ENCODE measurements at places on chromosomes 13 and 19. TPM values are rescaled to one million over a fixed set of nuclear protein-coding genes. Genes with fewer than 3 reads are reported as not detected.

The CEACAM21 gene
- total RNA-seq = 0.99 TPM

The FAM216B gene
- 4.4 TPM for total RNA-seq

The JAK3 gene
- total RNA-seq = 1.5 TPM

The ICAM5 gene
- total RNA-seq = 0.32 TPM

The TUBB4A gene
- 2.8 TPM for total RNA-seq

The KISS1R gene
- not detected for total RNA-seq

The CEACAM7 gene
- total RNA-seq = not detected

The KLHL1 gene
- total RNA-seq = not detected

GRCh38 chr13:26957182-26957581 is 196.6 kb upstream of the GPR12 start:
- DNase-seq = no peak

GRCh38 chr19:7346488-7346971 is 2.2 kb upstream of the ARHGEF18 start:
- DNase-seq = no peak

DNA sequence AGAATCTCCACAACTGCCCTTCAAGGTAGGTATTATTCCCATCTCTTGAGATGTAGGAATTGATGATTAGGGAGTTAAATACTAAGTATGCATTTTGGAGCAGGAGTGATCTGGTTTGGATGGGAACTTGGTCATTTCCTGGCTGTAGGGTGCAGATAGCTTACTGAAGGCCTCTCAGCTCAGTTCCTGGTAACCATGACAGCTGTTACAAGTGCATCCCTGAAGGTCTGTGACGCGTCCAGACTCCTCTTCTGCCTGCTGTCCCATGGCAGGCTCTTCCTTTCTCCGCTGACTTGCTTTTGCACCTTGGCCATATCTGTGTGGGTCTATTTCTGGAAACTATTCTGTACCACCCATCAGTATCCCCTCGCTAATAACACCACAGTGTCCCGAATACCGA is 387.8 kb downstream of the ZNF536 start:
- DNase-seq = no peak

DNA sequence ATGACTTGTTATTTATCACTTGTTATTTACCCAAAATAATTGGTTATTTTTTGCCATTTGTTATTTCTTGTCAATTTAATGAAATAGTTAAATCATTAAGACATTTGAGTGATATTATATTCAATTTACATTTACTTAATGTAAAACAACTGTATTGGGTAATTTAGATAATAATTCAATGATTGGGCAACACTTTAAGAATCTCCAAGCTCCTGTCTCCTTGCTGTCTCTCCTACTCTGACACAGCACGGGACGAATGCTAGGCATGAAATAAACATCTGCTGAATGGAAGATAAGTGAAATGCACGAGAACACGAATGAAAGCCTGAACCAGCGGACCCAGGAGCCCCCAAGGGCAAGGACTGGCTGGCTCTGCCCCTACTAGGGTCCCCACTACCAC is 5.7 kb upstream of the PPP6R1 start:
- no peak for DNase-seq

- DNase-seq = no peak
Measured at GRCh38 chr13:111897846-111898215, 169.1 kb upstream of the SOX1 start.

- no peak for DNase-seq
Measured at GRCh38 chr13:58953638-58954037, 1210.1 kb downstream of the DIAPH3 start.

DNA sequence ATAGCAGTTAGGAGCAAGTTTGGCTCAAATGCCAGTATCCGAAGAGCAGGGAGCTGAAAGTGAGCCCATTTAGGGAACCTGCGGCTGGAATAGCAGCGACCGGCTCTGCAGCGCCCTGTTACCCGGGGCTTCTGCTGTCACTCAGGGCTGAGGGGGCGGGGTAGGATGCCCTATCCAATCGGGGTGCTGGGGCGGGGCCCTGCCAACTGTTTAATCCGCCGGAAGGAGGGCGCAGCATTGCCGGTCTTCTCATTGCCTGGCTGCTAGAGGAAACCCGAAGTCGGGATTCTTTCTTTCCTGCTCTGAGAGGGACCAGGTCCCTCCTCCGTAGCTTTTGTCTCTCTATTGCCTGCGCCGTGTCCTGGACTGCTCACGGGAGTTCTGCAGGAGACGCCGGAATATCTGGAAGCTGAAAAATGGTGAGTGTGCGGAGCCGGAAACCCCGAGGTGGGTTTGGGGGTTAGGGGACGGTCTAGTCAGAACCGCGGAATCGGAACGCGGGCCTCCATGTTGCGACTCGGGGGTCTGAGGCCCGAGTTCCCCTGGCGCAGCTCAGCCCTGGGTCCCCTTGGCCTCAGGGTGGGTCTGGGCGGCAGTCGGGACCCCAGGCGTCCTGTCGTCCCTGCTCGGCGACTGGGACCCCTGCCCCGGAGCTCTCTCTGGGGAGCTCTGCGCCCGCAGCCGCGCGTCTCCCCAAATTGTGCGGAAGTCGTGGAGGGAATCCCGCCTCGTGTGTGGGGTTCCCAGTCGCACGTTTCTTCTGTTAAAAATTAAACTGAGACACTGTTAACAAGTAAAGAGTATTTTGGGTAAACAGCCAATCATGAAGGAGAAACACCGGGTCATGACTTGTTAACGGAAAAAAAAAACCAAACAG is 22.8 kb downstream of the ZNF763 start:
- peak; percentile 98 for DNase-seq

DNA sequence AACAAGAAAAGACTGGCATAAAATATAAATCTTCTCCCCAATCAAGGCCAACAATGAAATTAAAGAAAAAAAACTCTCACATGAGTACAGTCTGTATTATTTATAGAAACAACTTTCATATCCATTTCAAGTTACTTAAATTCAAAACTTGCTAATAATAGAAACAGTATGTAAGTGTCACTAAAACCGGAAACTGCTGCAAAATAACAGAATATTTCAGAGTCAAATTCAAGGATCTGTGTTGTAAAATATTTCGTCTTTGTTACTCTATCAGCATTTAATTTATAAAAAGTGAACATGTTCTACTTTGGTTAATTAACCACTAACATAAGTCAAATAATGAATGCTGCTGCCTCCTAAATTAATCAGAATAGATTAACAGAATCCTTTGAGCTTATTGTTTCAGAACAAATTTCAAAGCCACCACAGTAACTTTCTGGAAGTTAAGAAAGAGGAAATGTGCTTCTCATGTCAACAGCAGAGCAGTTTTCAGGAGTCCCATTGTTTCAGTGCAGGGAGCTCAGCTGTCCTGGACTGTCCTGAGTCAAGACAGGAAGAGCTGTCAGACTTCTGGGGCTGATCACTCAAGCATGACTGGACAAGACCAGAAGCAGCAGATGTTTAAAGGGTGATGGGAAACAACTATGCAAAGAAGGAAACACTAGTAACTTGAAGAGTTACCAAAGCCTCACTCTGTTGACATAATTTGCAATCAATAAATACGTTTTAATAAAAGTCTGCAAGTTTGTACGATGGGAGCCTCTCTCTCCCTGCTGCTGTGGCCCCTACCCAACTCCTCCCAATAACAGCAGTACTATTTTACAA is 76.9 kb downstream of the FOXO1 start:
- DNase-seq = no peak

GRCh38 chr19:10137751-10138682 is 18.3 kb upstream of the EIF3G start:
- no peak for DNase-seq

DNA sequence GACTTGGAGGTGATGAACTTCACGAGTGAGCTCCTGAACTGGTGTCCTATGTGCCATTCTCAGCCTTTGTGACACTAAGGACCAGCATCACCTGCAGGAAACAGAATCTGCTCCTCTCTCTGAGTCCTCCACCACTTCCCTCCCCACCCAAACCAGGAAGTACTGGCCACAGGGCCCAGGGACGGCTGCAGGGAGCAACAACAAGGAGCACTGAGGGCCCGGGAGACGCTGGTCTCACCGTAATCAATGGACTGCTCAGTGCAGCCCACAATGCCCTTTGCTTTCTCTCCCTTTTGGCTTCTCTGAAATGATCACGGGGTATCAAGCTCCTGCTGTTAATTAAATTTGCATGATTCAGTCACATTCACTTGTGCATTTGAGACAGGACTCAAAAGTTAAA is 18.6 kb downstream of the PEPD start:
- DNase-seq = no peak

DNA sequence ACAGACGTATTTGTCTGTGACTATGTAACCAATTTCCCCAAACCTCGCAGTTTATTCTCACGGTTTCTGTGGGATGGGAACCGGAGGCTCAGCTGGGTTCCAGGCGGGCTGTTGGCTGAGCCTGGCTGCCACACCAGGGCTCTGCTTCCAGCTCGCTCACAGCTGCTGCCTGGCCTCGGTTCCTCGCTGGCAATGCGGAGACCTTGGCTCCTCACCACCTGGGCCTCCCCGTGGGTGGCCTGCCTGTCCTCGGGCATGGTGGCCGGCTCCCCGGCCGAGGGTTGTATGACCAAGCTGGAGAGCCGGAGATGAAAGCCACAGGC is 218.9 kb upstream of the MAB21L1 start:
- no peak for DNase-seq

GRCh38 chr19:31057476-31057875 is 291.8 kb downstream of the TSHZ3 start:
- no peak for DNase-seq

DNA sequence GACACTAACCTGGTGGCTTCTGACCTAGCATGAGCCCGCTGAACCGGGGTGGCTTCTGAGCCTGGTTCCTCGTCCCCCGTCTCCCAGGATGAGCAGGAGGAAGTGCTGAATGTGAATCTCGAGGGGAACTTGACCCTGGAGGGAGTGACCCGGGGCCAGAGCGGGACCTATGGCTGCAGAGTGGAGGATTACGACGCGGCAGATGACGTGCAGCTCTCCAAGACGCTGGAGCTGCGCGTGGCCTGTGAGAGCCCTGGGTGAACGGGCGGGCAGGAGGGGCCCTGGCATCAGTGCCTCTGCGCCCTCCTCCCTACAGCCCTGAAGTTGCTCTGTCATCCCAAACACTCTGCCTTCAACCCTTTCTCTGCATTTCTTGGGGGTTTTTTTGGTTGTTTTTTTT is 5.6 kb downstream of the BCAM start:
- no peak for DNase-seq

GRCh38 chr13:114279146-114279545 is 2.3 kb upstream of the UPF3A start:
- no peak for DNase-seq

- DNase-seq = no peak
Measured at GRCh38 chr19:33640773-33641172, 19.0 kb downstream of the CHST8 start.

- no peak for DNase-seq
Measured at GRCh38 chr19:2012941-2013682, 2.4 kb downstream of the BTBD2 start.

GRCh38 chr13:49893591-49893990 is 42.5 kb downstream of the SPRYD7 start:
- no peak for DNase-seq

- peak; percentile 42 for DNase-seq
Measured at GRCh38 chr19:18194554-18195238, 1.7 kb downstream of the MPV17L2 start.

GRCh38 chr13:84296401-84296800 is 414.1 kb upstream of the SLITRK1 start:
- no peak for DNase-seq

DNA sequence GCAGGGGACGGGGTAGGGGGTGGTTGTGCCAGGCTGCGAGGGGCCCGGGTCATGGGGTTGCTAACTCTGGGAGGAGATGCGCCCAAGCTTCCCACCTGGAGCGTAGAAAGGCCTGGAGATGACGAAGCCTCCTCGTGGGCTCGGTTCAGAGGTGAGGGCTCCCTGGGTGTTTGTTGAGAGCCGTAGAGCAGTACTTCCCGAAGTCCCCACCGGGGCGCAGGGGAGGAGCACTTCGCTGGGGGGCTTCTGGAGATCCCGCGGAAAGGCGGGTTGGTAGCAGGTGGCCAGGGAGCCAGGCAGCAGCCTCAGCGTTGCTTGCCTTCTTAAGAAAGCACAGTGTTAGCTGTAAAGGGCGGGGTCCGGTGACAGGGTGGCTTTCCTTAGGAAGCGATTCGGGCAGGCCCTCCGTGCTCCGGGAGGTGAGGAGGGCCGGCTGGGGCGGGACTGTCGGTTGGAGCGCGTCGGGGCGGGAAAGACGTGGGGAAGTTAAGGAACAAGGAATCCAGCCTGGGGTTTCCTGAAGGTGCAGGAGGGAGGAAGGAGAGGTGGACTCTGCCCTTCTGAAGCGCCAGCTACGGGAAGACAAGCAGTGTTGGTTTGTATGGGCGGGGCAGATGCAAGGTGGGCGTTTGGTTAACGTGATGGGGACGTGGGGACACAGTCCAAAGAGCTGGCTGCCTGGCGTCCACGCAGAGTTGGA is 3.3 kb downstream of the VSTM2B start:
- no peak for DNase-seq

Measured in left ventricle myocardium superior (tissue), 1 donor.